KBM-7 (cell line): ENCODE measurements at places on chromosomes 7 and 10.

DNA sequence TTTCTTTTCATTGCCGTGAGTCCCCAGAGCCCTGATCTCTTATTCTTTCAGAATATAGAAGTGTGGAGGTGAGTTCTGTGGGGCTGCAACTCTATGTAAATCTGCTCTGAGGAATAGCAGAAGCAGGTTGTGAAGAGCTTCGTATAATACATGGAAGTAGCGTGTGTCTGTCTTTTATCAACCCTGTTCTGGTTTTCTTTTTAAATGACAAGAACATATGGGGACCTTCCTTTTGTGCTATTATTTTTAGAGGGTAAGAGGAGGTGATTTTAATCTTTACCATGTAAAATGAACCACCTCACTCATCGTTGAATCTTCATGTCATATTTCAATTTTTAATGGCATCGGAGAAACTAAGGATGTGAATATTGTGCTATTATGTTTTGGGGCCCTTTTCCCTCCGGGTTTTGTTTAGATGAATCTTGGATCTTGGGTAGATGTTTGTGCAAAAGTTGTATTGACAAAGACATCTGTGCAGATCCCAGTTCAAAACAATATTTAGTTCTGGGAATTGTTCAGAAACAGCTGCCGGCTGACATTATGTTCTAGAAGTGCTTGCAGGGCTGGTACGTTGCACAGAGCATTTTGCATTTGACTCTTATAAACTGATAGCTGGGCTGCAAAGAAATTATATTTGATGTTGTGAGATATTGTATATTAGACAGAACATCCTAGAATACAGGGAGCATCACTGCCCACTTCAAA lies 46.7 kb downstream of the PLXDC2 start:
- no peak for DNase-seq

DNA sequence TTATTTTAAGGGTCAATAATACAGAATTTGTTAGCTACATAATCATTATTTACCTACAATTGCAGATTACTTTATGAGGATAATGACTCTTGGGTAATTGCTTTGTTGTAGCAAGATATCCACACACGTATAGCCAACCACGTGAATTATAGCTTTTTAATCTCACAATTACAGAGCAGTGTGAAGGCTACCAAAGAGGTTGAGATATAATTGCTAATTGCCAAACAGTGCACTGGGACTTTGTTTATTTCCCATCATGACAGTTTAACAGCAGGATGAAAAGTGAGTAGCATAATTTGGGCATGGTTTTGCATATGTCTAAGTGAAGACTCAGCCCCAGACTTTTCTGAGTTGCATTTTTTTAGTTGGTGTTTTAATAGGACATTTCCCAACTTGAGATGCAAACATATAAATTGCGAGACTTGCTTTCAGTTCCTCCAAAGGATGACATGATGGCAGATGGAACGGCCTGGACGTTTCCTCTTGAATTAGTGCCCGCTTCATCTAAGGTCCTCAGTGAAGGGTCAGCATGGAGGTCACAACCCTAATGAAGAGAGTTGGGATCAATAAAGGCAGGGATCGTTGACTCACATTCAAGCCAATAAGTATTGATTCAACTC lies 180.7 kb upstream of the GPR26 start:
- no peak for DNase-seq

GRCh38 chr7:108419961-108420908 lies 36.0 kb downstream of the NRCAM start:
- DNase-seq = peak; percentile 78

DNA sequence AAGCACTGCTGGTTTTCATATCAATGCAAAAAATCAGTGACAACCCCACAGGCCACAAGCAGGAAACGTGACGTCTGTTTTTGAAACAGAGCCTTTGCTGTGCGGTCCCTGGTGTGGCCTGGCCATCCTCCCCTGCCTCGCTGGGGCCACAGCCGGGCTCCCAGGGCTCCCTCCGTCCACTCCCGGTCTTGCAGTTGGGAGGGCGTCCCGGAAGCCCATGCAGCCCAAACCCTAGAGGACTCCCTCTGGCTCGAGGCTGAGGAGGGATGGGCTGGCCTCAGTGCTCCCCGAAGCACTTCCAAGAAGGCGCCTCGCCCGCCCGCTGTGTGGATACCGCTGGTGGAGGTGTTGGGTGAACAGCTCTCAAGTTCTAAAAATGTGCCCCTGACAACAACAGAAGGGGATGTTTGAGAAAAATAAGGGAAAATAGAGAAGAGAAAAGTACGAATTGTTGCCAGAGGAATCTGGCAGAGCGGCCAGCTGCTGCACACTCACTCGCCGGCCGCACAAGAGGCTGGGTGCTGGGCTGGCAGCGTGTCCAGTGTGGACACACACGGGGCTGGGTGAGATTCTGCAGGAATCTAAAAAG lies 73.5 kb downstream of the ZRANB1 start:
- no peak for DNase-seq

DNA sequence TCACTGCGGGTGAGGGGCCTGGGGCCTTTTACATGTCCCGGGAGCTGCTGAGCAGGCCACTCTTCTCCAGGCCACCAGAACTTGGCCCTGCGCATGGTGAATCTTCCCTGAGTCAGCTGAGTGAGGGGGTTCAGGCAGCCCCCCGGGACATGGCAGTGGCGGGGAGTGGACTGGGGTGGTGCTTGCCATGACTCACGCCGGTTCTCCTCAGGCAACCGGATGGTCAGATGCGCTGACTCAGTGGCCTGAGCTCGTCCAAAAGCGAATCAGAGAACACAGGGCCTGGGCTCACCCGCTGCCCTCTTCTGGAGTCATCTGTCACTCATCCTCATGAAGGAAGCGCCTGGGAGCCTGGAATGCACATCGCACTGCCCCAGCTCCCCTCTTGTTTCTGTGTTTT lies 33.5 kb downstream of the HTRA1 start:
- no peak for DNase-seq

DNA sequence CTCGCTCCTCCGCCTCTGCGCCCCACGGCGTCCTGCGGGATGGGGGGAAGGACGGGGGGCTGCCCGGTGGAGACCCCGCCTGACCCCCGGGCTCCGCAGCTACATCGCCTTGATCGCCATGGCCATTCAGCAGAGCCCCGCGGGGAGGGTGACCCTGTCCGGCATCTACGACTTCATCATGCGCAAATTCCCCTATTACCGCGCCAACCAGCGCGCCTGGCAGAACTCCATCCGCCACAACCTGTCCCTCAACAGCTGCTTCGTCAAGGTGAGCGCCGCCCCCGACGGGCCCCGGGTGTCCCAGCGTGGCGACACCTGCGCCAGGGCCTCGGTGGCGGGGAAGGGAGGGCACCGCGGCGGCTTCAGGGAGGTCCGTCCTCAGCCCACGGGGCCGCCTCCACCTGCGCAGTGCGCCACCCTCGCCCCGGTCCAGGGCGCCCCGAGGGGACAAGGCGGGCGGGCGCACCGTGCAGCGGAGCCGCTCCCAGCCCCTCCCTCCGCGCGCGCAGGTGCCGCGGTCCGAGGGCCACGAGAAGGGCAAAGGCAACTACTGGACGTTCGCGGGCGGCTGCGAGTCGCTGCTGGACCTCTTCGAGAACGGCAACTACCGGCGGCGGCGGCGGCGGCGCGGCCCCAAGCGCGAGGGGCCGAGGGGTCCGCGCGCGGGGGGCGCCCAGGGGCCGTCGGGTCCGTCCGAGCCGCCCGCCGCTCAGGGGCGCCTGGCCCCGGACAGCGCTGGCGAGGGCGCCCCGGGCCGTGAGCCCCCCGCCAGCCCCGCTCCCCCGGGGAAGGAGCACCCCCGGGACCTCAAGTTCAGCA lies 793 bp downstream of the FOXL3 start:
- no peak for DNase-seq

- DNase-seq = no peak
Measured at GRCh38 chr10:92064506-92064905, 140.9 kb downstream of the BTAF1 start.

- no peak for DNase-seq
Measured at GRCh38 chr7:29086545-29086944, 59.8 kb downstream of the CPVL start.

DNA sequence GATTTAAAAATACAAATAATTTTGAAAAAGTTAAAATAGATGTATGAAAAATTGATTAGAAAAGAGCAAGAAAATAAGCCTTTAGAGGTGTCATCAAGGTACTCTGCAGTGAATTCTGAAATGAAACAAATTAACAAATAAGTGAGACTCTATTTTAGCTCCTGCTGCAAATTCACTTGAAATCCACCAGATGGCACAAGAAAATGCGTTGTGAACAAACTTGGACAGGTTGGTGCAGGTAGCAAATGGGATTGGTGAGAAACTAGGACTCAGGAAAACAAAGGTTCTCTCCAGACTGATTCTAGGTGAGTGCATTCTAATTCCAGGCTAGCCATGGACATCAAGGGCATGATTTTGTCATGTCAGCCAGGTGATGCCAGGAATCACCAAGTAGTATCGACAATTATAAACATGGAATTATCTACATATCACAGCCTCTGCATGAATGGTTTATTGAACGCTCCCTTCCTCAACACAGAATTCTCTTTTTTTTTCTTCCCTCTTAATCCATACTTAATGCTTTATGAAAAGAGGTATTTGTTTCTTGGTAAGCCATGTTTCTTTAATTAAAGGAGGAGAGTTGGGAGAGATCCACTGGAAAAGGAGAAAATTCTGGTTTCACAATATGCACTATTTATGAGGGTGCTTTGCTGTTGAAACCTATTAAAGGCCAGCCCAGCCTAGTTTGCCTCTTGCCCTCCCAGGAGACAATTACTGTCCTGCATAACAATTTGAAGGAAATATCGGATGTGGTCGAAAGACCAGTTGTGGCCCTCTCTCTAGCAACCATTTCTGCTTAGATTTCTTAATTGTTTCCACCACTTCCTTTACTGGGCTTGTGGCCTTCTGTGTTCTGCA lies 118.1 kb downstream of the ZNF365 start:
- DNase-seq = peak; percentile 42

- DNase-seq = no peak
Measured at GRCh38 chr10:128070161-128070560, 56.1 kb downstream of the MKI67 start.

DNA sequence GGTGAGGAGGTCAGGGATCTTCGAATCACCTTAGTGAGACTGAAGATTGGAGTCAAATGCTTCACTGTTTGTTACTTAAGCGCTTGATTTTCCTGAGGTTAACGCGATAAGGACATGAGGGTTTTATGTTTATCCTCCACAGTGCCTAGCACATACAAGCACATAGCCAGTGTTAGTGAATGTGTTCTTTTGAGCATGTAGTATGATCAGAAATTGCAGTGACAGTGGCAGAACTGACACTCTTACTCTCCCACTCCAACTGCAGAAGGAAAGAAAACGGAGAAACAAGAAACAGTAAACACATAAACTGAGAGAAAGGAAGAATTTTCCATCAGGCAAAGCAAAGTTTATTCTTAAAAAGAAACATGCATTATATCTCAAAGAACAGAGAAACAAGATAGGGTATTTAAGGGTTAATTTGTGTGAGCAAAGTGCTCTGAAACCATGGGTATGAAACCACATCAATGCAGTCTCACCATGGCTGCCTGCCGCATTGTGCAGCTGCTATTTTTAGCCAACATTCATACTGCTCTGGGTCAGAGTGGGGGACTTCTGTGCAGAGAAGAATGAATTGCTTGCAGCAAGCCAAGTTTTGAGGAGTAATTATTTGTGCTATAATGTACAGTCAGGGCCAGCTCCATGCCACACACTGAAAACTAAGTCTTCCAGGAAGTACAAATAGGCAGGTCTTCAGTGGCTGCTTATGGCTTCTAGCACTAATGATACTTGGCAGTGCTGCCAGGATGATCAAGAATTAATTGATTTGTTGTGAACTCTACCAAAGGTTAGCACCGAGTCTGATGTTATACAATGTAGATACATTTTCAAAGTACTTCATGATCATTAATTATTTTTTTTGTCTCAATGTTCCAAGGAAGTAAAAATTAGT lies 152.0 kb downstream of the MACC1 start:
- peak; percentile 35 for DNase-seq

- DNase-seq = no peak
Measured at GRCh38 chr7:92729172-92729571, 107.2 kb downstream of the CDK6 start.

GRCh38 chr7:12327922-12328321 lies 75.7 kb downstream of the VWDE start:
- no peak for DNase-seq

DNA sequence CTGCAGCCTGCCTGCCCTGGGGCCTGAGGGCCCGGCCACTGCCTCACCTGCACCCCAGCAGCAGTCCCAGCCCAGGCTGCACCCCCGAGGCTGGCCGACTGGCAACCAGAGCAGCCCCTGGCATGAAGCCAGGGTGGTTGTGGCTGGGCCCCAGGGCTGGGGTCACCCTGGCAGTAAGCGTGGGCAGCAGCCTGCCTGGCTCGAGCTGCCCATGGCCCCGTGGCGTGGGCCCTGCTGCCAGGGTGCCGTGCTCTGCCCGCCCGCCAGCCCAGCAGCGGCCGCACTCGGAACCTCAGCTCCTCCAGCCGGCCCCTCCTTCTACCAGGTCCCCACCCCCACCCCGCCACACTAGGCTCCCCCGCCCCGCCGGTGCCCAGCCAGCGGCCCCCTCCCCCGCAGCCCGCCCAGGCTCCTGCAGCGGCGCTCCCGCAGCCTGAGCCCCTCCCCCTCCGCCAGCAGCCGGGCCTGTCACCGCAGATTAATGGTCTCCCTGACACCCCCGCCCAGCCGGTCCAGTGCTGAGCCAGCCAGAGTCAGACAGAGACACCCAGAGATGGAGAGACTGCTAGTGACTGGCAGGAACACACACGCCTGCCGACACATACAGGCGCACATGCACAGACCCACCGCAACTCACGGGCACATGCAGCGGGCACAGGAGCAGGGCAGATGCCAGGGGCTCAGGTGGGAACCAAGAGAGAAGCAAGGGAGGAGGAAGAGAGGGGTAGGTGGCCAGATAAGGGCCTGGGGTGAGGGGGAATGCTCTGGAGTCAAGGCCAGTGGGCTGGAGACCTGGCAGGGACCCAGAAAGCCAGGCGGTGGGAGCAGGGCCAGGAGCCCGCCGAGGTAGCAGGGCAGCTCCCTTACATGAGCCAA lies 22.4 kb downstream of the KCNH2 start:
- no peak for DNase-seq

DNA sequence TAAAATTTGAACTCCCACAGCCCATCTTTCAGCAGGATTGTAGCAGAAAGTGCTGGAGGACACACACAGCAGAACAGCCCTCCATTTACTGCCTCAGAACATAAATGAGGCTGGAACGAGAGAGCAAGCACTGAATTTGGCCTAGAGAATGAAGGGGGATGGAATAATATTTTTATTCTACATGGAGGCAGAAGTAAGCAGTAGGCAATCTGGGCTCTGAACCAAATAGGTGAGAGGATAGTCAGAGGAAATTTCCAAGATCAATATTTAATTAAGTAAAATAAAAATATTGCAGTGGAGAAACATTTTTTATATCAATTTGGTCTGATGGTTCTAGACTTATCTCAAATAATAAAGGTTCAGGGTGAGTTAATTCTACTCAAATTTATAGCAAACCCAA lies 29.2 kb upstream of the TSPAN13 start:
- DNase-seq = no peak

GRCh38 chr7:140616328-140616727 lies 24.3 kb downstream of the DENND2A start:
- no peak for DNase-seq
